GM23338 (cell line): ENCODE measurements at places on chromosomes 3 and 15. TPM values are rescaled to one million over a fixed set of nuclear protein-coding genes. Genes with fewer than 3 reads are reported as not detected.
A peak's percentile ranks its signal among the peaks of the same experiment; 100 is the strongest.

ALDH1L1 gene
- 0.82 and 1.3 TPM in 2 replicates for total RNA-seq

CASR gene
- total RNA-seq: 0.04 and 0.56 TPM in 2 replicates

CPA3 gene
- not detected in 2 replicates for total RNA-seq

ZNF501 gene
- 6.6 and 8.0 TPM in 2 replicates for total RNA-seq

FAM107A gene
- total RNA-seq: 0.89 and 1.0 TPM in 2 replicates

LARP6 gene
- total RNA-seq: 19.7 and 22.4 TPM in 2 replicates

DNA sequence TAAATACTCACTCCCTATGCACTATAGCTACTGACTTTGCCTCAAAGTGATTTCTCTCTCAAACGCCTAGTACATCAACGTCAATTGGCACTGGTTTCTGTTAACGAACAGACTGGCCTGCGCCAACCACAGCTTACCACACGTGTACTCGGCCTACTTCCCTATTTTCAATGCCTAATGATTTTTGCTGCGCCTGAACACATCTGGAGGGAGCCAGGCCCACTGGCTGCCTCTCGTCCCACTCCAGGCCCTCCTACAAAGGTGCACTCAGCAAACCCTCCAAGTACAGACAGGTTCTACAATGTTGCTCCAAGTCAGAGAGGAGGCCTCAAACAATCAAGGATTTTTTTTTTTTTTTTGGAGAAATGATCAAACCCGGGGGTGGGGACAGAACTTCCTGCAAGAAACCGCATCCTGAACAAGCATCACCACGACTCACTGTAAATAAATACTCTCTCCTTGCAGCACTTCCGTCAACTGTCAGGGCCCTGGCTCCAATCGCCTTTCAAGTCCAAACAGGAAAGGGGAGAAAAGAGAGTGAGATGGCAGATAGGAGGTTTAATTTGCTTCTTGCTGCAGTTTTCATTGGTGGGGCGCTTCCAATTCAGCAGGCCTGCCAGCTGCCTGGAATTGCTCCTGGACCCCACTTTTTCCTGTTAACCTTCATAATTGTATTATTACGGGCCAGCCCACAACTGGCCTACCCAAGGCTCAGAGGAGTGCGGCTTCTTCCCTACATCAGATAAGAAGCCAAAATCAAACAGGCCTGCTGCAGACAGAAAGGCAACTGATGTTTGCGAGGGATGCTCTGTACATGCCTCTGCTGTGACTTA lies 139.3 kb downstream of the FOXP1 start:
- peak overlapping the region; percentile 48; the same call in 1 of the 2 replicates for H3K27ac ChIP-seq
- H3K4me1 ChIP-seq: no peaks in the 10 kb centered on the region
- no peak overlapping the region for H3K4me3 ChIP-seq
- no peaks in the 10 kb centered on the region for H3K36me3 ChIP-seq

GRCh38 chr3:187031934-187032333 lies 101.6 kb downstream of the ST6GAL1 start:
- H3K36me3 ChIP-seq: no peaks in the 10 kb centered on the region
- DNase-seq: no peak
- H3K27me3 ChIP-seq: no peaks in the 10 kb centered on the region

DNA sequence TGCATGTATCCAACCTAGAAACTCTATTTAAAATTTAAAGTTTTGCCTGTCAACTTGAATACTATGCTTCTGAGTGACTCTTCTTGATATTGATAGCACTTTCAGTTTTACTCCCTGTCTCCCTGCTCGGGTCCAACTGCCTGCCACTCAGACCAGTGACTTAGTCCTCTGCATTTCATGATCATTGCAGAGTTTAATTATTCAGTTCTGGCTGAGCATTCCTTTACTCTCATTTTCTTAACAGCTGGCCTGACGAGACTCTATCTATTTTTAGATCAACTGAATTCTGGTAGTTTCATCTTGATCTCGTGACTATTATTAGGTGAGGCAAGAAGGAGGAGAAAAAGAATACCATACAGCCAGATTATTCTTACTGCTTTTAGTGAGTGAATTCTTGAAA lies 617.4 kb downstream of the SI start:
- no peaks in the 10 kb centered on the region for H3K36me3 ChIP-seq
- H3K4me1 ChIP-seq: no peaks in the 10 kb centered on the region
- H3K4me3 ChIP-seq: no peak overlapping the region
- H3K27me3 ChIP-seq: no peaks in the 10 kb centered on the region
- no peak overlapping the region for H3K27ac ChIP-seq

GRCh38 chr3:122689587-122689986 lies 8.9 kb downstream of the PARP14 start:
- H3K27me3 ChIP-seq: no peaks in the 10 kb centered on the region
- peaks cover 3% of the 10 kb centered on the region; the same call in 1 of the 2 replicates for H3K36me3 ChIP-seq
- no peak overlapping the region for H3K27ac ChIP-seq
- no peaks in the 10 kb centered on the region for H3K4me1 ChIP-seq
- DNase-seq: no peak

DNA sequence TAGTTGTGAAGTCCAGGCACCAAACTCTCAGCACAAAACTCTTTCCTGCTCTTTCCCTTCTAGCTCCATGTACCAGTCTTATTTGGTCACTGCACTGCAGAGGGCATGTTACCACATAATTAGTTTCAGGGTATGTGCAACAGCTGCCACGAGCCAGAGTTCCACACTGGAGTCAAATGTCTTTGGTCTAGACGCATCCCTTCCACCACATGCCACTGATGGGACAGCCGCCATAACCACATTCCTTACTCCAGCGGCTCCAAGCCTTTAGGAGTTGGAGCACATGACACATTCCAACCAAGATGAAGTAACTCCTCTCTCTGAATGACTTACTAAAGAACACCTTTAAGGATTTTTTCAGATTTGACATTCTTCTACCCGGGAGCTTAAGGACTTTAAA lies 153.4 kb downstream of the ERC2 start:
- no peak overlapping the region for H3K4me3 ChIP-seq
- H3K27me3 ChIP-seq: no peaks in the 10 kb centered on the region
- no peaks in the 10 kb centered on the region for H3K4me1 ChIP-seq
- no peaks in the 10 kb centered on the region for H3K36me3 ChIP-seq
- DNase-seq: peak; percentile 51

GRCh38 chr15:22868495-22868894 lies 30.0 kb downstream of the NIPA2 start:
- H3K27ac ChIP-seq: no peak overlapping the region
- DNase-seq: no peak
- peaks cover 44% of the 10 kb centered on the region for H3K36me3 ChIP-seq
- no peaks in the 10 kb centered on the region for H3K4me1 ChIP-seq
- H3K4me3 ChIP-seq: no peak overlapping the region
- H3K27me3 ChIP-seq: no peaks in the 10 kb centered on the region

GRCh38 chr3:54951405-54951804 lies 23.5 kb upstream of the LRTM1 start:
- DNase-seq: peak; percentile 77
- H3K36me3 ChIP-seq: no peaks in the 10 kb centered on the region
- H3K27me3 ChIP-seq: no peaks in the 10 kb centered on the region
- no peak overlapping the region for H3K4me3 ChIP-seq

DNA sequence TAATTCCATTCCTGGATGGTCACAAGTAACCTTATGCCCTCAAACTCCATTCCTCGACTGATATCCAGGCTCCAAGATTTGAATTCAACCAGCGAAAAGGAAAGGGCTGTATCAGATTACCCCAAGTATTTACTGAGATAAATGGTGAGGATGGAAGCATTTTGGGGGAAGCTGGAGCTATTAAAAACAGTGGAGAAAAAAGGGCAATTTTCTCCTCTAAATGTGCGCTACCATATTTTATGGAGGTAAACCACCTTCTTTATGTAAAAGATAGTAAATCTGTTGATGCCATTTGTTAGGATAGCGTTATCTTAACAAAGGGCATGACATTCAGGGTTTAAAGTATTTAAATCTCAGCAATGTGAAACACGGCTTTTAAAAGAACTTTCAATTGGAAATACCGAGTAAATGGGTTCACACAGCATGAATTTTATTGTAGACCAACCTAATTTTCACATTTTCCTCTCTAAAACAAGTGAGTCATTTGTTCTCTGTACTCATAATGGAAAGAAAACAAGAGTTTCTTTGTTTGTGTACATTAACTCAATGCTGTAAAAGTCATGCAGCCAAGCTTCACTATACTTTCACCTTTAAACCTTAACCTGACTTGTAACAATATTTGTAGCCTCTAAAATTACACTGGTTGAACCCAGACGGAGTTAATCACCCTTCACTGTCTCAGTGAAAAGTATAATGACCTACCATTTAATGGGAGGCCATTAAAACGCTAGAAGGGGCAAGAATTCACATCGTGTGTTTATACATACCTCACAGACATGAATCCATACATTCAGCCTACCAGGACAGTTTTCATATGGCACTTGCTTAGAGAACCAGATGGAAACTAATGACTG lies 773.4 kb downstream of the ROBO1 start:
- H3K27ac ChIP-seq: peak overlapping the region; percentile 77
- H3K4me3 ChIP-seq: peak overlapping the region; percentile 15
- H3K27me3 ChIP-seq: no peaks in the 10 kb centered on the region
- H3K36me3 ChIP-seq: no peaks in the 10 kb centered on the region
- H3K4me1 ChIP-seq: peaks cover 18% of the 10 kb centered on the region

DNA sequence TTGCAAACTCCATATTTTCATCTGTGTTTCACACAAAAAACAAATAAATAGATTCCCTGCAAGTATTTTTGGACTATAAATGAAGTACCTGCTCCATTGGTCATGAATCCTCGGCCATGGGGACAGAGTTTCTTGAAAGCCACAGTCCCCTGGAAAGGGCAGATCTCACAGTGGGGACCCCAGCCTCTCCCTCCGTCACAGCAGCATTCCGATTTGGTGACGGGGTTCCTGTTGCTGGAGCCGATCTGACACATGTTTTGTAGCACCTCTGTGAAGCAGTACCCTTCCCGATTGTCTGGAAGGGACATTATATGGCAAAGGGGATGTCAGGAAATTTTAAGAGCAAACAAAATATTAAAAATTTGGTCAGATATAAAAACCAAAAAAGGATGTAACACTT lies 96.2 kb downstream of the DUT start:
- no peaks in the 10 kb centered on the region for H3K27me3 ChIP-seq
- no peak for DNase-seq
- H3K36me3 ChIP-seq: no peaks in the 10 kb centered on the region; the same call in 1 of the 2 replicates
- no peak overlapping the region for H3K27ac ChIP-seq
- H3K4me1 ChIP-seq: peaks cover 4% of the 10 kb centered on the region; the same call in 1 of the 2 replicates

- H3K27ac ChIP-seq: no peak overlapping the region
- H3K36me3 ChIP-seq: 0 out of 2 replicates have a peak, but pooled peaks cover 2% of the 10 kb centered on the region
- no peak overlapping the region for H3K4me3 ChIP-seq
- DNase-seq: no peak
- H3K4me1 ChIP-seq: peaks cover 14% of the 10 kb centered on the region; the same call in 1 of the 2 replicates
Observed at GRCh38 chr3:11850003-11850402, 3.3 kb upstream of the TAMM41 start.

GRCh38 chr3:36649125-36649524 lies 115.2 kb downstream of the DCLK3 start:
- H3K4me1 ChIP-seq: no peaks in the 10 kb centered on the region
- H3K4me3 ChIP-seq: no peak overlapping the region
- H3K27me3 ChIP-seq: no peaks in the 10 kb centered on the region
- no peak overlapping the region for H3K27ac ChIP-seq
